ENCODE measurements at places on chromosomes 1 and 21.

DNA sequence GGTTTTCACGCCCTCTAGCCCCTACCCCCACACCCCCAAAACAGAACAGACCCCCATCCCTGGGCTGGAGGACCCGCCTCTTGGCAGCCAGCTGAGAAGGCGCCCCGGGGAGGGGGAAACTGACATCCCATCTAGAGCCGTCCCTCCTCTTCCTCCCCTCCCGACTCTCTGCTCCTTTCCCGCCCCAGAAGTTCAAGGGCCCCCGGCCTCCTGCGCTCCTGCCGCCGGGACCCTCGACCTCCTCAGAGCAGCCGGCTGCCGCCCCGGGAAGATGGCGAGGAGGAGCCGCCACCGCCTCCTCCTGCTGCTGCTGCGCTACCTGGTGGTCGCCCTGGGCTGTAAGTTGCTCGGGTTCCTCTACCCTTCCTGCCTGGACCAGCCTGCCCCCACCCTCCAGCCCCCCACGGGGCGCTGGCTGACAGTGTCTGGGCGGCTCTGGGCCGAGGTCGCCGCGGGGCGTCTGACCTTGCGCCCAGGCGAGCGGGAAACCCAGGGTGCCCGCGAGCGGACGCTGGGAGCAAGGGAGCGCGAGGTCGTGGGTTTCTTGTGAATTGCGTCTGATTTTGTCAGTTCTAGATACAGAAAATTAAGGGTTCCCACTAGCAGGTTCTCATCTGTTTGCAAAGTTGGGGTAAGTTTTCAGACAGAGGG is 618 bp downstream of the JAM2 start:
- peak; percentile 59 for DNase-seq

GRCh38 chr1:173603056-173603591 is at the start of gene SLC9C2:
Gene SLC9C2, minus strand, starts transcription at chr1:173603072. Its CDS starts 1,296 bp downstream, at chr1:173601776.
- DNase-seq = no peak

DNA sequence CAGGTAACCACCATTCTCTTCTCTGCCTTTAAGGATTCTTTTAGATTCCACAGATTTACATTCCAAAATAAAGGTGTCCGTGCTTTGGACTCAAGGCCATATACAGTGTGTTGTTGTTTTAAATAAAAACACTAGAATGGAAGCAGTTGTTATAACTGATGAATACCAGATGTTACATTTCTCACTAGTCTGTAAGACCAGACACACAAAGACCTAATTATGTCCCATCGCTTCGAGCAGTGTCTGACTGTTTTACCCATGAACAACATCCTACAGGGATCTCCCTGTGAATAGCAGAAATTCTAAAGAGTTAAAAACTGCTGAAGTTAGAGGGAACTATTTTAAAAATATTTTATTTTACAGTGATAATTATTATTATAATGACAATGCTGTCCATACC is 574.7 kb upstream of the ZP4 start:
- DNase-seq = no peak

- DNase-seq = no peak
Measured at GRCh38 chr1:97084546-97084945, 363.0 kb downstream of the PTBP2 start.

GRCh38 chr1:88673446-88673845 is 10.6 kb upstream of the PKN2 start:
- no peak for DNase-seq

- no peak for DNase-seq
Measured at GRCh38 chr1:39132505-39133339, 71.8 kb upstream of the MACF1 start.

DNA sequence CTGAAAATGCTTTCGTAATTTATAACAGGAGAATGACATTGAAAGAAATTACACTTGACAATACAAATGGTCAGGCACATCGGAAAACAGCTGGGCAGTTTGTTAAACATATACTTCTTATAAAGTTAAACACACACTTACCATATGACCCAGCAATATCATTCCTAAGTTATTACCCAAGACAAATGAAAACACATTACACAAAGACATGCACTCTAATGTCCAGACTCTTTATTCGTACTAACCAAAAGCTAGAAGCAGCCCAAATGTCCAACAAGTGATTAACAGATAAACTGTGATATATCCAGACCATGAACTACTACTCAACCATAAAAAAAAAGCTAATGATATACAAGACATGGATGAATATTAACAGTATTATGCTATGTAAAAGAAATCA is 8.5 kb downstream of the AKT3 start:
- no peak for DNase-seq

DNA sequence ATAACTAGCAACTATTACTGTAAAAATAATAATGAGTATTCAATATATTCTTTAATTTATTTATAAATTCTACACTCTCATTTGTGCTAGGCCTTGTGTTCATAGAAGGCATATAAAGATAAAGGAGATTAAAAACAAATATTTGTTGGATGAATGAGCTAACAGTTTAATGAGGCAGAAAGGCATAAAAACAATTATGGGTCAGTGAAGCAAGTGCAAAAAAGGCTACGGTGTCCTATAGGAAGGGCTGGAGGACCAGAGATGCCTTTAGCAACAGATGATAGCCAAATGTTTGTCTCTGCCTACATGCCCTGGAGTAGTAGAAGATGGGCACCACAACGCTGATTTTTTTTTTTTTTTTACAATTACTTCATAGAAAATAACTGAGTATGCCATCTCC is 45.7 kb downstream of the PTGS2 start:
- no peak for DNase-seq

GRCh38 chr1:4745560-4745959 is 91.2 kb downstream of the AJAP1 start:
- no peak for DNase-seq

DNA sequence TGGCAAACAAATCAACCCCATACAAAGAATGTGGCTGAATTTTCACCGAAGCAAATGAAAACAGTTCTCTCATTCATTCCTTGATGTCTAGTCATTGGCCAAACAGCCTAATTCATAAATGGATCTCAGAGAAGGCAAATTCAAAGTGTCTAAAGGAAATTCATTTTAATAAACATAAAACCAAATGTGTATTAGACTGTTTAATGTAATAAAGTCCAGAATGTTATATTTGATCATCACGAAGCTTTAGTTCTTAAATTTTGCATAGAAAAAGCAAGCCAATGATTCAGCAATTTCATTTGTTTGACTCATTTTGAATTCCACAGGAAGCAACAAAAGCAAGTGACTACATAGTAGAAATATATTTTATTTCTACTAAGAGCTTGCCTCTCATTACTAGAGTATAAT is 379.2 kb upstream of the ADAMTS5 start:
- no peak for DNase-seq

GRCh38 chr1:197472141-197472540 is 204.1 kb downstream of the CRB1 start:
- DNase-seq = no peak

DNA sequence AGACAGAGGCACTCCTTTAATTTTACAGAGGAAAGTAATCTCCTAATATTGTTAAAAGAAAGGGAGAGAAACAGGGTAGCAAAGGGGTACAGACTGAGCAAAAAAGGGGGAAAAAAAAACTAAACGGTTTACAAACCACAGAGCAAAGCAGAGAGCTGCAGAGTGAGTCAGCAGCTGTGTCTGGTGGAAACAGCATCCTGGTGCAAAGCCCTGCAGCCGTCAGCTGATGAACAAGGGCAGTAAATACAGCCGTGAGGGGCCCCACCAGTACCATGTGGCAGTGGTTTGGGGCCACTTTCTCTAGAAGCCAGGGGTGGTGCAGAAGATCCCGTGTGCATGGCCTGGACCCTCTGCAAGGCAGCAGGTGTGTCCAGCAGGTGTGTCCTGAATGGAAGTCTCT is 111.3 kb downstream of the ERG start:
- DNase-seq = no peak
